ENCODE measurements at places on chromosomes 6 and 20.

- DNase-seq: no peak
These were observed 348.0 kb downstream of the CDH4 start for GRCh38 chr20:61600016-61600415.

- no peak for DNase-seq
These were observed 115.2 kb downstream of the MRPL14 start for GRCh38 chr6:44012078-44012493.

- DNase-seq: no peak
These were observed 2.6 kb downstream of the NFKBIE start for GRCh38 chr6:44262467-44263353.

DNA sequence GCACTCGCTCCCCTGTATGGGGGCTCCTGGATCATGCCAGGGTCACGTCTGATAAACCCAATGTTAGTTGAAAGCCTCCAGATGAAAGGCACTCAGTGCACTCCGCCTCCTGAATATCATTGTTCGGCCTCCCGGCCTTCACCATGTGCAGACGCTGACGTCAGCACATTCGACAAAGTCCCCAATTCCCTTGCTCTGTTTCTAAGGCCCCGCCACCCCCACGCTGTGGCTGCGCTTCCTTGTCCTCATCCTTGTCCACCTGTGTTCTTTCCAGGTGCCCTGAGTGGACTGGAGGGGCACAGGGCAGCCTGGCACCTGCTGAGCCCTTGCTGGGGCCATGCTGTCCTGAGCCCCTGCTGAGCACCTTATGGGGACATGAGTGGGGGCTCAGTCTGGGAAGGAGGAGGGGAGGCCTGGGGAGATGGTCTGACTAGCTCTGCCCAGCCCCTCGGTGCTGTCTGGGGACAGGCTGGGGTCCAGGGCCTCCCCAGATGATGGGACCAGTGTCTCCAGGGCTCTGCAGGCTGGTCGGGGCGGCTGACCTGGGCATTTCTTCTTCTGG, 9.8 kb upstream of the BHLHE23 start:
- peak; percentile 30 for DNase-seq

- no peak for DNase-seq
These were observed 91.1 kb upstream of the THBS2 start for GRCh38 chr6:169344750-169345065.

DNA sequence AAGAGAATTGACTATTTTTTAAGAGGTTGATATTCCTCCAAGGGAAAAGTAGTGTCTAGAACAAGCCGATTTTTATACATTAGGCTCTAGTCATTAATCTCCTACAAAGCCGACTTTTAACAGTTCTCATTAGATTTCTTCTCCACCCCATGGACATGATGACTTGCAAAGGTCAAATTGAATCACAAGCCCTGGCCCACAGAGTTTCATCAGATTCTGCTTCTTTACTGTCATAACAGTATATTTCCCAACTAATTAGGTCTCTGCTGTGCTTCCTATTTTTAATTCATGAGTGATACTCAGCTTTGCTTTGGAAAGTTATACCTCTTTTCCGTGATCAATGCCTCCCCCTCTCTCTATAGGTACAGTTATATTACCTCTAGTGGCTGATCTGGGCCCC, 90.6 kb upstream of the ADGRB3 start:
- DNase-seq: no peak

All from psoas muscle (tissue), 8 donors.